Frontal cortex (tissue), 4 donors: ENCODE measurements at places on chromosomes 1 and 21.

GRCh38 chr1:8866792-8867415 is 11.6 kb downstream of the ENO1 start:
- no peak for DNase-seq

DNA sequence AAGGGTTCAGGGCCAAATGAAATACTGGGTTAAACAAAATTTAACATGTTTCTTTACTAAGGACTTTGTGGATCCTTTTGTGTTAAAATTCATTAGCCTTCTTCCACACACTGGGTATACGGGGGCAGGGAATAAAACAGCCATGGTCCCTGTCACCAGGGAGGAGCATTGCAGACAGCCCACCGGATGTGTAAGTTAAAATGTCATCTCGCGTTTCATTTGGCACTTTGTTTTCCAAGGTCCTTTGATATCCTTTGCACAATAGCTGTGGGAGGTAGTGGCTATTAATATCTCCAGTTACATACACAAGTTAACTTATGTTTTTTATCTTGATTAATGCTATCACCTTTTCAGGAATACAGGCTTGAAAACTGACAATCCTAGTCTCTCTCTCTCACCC is 172.7 kb downstream of the BARHL2 start:
- DNase-seq: no peak

DNA sequence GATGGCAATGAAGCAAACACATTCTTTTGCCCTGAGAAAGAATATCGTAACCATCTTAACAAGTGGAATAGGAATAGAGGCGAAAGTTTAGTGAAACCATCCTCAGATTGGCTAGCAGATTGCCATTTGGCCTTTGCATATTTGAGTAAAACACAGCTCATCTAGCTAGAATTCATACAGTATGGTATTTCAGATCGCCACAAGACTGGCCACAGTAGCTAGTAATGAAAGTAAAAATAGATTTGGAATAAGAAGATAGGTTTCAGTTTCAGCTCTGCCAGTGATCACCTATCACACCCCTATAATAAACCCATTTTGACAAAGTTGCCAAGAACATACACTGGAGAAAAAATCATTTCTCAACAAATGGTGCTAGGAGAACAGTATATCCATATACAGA is 294.9 kb downstream of the LRRIQ3 start:
- no peak for DNase-seq

DNA sequence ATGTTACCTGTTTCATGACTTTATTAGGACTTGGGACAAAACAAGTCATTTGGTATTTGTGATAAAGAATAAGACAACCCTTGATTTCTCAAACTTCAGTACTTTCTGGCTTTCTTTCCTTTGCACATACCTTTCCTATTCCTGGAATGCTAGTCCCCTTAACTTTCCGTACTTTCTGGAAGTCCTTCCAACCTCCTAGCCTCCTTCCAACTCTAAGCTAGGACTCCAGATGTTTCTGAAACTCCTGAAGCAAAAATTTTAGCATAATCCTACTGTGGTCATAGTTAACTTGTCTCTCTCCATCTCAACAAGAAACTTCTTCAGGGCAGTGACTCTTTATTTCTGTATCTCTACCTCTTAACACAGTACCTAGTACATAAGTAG is 19.8 kb upstream of the C1orf105 start:
- DNase-seq: no peak

- DNase-seq: no peak
Observed at GRCh38 chr1:15941044-15941840, 34.7 kb downstream of the ZBTB17 start.
